ENCODE measurements at places on chromosomes 12 and 14.

DNA sequence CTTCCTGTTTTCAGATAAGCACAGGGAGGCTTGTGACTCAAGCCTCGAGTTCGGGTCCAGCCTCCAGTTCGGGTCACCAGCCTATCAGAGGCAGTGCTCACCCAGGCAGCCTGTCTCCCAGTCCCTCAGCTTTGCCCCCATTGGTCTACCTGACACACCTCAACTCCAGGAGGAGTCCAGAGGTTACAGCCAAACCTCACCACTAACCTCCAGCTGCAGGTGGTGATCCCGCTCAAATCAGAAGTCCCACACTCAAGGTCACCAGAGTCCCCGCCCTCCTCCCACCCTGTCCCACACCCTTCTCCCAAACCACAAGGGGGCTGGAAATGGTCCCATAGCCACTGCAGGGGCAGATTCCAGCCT, 42.1 kb downstream of the KDM2B start:
- no peak for DNase-seq

- no peak for DNase-seq
These were observed 1.6 kb downstream of the ZFP36L1 start for GRCh38 chr14:68791078-68791901.

GRCh38 chr12:123949770-123950165, 22.9 kb downstream of the CCDC92 start:
- DNase-seq, result no peak

- no peak for DNase-seq
These were observed 58.7 kb downstream of the CCDC59 start for GRCh38 chr12:82299319-82300025.

DNA sequence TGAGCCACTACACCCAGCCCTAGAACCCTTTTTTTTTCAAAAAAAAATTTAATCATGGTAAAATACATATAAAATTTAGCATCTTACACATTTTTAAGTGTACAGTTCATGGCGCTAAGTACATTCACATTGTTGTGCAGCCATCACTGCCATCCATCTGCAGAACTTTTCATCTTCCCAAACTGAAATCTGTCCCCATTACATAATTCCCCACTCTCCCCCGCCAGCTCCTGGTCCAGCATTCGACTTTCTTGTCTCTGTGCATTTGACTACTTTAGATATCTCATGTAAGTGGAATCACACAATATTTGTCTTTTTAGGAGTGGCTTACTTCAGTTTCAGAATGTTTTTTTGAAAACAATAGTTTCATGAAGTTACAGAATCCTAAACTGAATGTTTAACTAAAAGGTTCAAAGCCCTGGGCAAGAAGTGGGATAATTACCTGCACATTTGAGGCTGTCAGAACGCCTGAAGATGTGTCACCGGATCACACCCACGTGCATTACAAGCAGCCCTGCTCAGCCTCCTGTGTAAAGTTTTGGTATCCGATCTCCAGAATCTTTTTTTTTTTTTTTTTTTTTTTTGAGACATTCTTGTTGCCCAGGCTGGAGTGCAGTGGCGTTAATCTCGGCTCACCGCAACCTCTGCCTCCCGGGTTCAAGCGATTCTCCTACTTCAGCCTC, 12.7 kb downstream of the EML1 start:
- no peak for DNase-seq

DNA sequence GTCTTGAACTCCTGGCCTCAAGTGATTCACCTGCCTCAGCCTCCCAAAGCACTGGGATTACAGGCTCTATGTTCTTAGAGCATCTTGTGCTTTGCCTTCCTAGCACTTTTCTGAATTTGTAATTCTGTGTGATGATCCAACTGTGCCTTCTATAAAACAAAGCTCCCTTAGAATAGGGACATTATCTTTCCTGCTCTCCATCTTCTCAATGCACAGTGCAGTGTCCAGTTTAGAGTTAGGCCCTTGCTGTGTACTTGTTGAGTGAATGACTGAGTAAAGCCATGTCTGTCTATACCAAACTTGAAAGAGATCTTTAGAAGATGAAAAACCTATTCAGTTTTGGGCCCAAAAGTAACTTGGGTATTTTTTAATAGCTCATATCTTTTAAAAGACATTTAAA, 5.2 kb downstream of the WDR20 start:
- no peak for DNase-seq

- DNase-seq, result no peak
These were observed 48.3 kb downstream of the TMCC3 start for GRCh38 chr12:94602024-94602423.

DNA sequence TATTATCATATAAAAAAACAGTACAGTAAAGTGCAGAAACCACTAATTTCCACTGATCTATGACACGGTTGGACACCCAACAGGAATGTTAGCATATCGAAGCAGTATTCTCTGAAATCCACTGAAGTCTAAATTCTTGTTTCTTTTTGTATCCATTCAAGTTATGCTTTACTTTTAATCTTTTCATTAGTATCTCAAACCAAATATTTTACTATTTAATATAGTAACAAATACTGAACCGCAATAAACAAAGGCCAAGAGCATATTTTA, 41.1 kb downstream of the ATXN2 start:
- no peak for DNase-seq

GRCh38 chr12:91099341-91099740, 12.0 kb downstream of the LUM start:
- DNase-seq, result no peak

DNA sequence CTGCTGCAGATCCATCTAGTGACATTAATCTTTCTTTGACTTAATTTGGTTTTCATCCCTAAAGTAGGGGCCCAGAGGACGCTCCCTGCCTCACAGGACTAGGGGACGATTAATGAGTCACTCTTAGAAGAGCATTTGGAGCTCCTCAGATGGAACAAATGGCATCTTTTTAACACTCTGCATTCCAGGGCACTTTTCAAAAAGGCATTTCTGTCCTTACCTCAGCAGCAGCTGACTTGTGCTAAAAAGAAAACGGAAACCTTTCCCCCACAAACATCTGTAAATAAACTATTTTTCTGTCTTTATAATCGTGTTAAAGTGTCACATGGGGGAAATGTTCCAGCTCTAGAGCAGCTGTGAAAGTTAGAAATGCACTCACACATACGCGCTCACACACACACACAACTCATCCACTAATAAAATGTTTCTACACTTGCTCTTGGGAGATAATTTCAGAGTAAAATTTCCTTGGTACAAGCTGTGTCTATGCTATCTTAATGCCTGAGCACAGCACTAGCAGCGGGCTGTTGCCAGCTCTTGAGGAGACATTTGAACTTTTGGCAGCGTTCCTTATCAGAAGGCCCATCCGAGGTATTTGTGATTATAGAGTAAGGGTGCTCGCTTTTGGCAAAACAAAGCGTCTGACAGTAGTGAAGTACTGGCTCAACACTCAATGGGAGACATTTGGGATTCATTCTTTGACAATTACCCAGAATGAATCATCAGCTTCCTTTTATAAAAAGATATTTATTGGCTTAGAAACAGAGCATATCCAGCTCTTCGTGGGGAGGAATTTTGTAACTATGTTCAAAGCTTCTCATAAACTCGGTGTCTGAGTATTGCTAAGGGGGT, 141.3 kb downstream of the PLXNC1 start:
- DNase-seq, result no peak

GRCh38 chr12:64691227-64691794, 67.9 kb downstream of the GNS start:
- no peak for DNase-seq
